NCI-H2081 (cell line): ENCODE measurements at places on chromosomes 3 and 15.

DNA sequence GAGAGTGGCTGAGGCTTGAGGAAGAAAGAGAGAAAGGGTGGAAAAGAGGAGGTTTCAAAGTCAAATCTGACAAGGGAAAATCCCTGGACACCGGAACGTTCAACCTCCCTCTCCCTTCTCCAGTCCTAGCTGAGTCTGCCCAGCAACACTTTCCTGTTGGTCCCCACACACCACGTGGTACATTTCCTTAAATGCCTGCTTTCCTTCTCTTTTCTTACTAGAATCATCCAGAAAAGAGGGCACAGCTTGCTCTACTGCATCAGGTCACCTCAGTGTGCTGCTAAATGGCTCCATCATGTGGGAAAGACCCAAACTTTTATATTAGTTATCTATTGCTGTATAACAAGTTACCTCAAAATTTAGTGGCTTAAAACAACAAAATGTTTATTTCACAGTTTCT is 181.2 kb downstream of the NECTIN3 start:
- DNase-seq = no peak

DNA sequence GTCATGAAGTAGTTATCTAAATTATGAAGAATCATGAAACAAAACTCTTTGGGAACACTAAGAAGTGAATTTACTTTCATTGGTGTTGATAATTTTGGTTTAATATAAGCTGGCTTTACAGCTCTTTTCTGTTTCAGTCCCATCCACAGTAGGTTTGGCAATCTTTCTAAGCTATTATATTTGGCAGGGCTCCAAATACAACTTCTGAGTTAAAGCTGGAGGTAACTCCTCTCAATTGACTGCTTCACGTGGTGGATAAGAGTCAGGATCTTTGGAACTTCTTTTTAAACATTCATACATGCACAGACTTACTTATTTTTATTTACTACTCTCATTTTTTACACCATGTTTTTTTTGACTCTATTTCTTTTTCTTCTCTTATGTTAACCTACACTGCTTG is 106.5 kb upstream of the EPHA3 start:
- no peak for DNase-seq

GRCh38 chr3:183825456-183826161 is at the start of gene MAP6D1:
Gene MAP6D1 (minus strand): TSS chr3:183825577. CDS start chr3:183825547, 30 bp downstream.
- DNase-seq = peak; percentile 56

DNA sequence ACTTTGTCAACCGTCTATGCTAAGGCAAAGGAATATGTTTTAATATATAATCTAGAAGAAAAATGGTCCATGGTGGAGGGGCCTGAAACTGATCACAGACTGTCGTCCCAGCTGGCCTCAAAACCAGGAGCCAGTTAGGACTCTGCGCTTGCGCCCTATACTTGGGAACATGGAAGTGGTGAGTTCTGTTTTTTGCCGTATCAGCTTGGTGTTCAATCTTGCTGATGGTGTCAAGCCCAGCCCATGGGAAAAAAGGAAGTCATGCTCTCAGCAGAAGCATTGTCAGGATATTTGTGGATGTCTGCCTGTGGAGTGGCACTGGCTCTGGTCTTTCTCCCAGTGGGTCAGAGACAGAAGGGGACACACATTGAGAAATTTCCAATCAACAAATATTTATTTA is 342.0 kb upstream of the CTDSPL start:
- no peak for DNase-seq

GRCh38 chr15:85289677-85290365 is 90.6 kb upstream of the AKAP13 start:
- DNase-seq = peak; percentile 80

- peak; percentile 21 for DNase-seq
These were observed 18.2 kb downstream of the ABTB1 start for GRCh38 chr3:127690823-127691452.

DNA sequence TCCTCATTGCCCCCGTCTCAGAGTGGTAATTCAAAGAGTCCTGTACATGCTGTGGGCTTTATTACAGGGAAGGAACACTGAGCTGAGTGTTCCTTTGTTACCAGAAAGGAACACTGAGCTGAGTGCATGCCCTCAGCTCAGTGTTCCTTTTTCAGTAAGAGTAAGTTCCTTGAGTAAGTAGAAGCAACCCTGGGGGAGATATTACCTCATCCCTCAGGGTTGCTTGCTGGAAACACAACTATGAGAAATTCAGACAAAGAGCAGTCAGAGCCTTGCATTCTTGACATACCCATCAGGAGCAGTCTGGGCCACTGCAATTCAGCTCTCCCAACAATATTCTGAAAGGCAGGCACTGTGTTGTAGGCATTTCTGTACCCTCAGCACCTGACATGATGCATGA is 17.0 kb downstream of the CHRM5 start:
- no peak for DNase-seq

DNA sequence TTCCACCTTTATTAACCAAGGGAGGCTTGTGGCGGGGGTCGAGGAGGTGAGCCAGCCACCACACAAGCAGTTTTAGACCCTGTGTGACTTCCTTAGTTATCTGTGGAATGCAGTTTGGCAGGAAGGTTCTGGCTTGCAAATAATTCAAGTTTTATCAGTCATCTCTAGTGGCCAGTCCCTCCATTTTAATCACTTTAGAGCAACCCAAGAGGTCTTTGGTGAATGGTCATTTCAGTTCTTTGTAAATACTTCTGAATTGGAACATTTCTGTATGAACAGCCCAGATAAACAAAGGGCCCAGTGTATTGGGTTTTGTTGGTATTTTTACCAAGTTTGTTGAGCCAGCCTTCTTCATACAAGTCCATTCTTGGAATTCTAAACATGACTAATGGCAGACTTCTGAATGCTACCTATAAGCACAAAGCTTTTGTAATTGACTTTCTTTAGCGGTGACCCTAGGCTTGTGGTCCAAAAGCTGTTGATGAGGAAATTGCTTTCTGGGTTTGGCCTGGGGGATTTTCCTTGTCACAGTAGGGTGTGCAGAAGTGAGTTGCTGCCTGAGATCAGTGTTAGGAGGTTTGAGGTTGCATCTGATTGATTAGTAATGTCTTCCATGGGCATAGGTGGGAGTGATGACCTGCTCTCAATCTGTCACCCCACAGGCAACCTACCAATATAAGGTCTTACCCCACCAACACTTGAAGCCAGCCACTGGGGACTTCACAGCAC is 193.3 kb upstream of the TOPAZ1 start:
- DNase-seq = no peak

- no peak for DNase-seq
These were observed 13.4 kb upstream of the SYNPR start for GRCh38 chr3:63264716-63265115.

DNA sequence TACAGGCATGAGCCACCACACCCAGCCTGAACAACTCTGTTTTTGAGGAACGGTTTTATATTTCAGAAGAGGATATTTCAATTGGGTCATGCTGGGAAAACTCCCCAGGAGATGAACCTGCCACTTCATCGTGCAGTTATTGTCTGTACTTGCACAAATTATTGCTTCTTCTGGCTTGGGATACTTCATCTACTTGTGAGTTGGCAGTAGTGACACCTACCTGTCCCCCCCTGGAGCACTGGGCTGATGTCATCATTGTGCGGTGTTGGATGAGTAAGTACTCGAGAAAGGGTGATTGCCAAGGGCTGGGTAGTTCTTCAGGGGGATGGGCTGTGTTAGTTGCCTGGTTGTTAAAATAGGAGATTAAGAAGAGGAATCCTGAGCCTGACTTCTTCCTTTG is 85.1 kb upstream of the SAMMSON start:
- no peak for DNase-seq

GRCh38 chr3:172454180-172454579 is 5.9 kb upstream of the GHSR start:
- no peak for DNase-seq

GRCh38 chr3:41955192-41955591 is 6.7 kb downstream of the ULK4 start:
- no peak for DNase-seq

- no peak for DNase-seq
These were observed 71.9 kb downstream of the MRPL46 start for GRCh38 chr15:88395241-88395640.

GRCh38 chr3:197356275-197356674 is 57.9 kb upstream of the DLG1 start:
- DNase-seq = no peak

DNA sequence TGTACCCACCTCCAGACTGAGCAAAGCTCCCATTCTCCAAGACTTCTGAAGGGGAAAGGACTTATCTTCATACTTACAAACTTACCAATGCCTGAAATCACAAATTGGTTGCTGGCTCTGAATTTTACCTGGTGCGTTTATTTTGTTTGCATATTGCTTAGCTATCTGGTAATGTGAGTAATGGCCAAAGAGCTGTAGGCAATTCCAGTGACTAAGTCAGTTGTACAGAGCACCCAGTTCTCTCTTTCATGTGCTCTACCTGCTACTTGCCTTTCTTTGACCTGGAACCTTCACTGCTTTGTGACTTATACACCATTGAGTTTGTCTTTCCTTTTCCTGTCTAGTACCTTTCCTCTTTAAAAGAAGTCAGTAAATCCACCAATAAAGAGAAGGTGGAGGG is 755.9 kb upstream of the LMCD1 start:
- no peak for DNase-seq

DNA sequence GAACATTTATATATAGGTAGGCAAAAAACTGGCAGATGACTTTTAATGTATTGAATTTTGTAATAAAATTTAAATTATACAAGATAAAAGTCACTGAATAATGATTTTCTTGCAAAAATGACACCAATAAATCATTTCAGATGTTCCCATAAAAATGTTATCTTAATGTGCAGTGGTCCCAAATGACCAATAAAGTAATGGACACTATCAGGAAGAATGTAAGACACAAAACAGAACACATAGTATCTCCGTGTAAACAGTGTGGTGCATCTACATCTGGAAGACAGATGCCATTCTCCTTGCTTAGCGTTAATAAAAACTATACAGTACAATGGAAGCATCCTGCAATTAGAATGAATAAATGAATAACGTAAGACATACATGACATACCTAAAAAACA is 41.5 kb downstream of the FGF7 start:
- DNase-seq = no peak

- peak; percentile 58 for DNase-seq
These were observed 30.9 kb downstream of the HES1 start for GRCh38 chr3:194166682-194167479.

DNA sequence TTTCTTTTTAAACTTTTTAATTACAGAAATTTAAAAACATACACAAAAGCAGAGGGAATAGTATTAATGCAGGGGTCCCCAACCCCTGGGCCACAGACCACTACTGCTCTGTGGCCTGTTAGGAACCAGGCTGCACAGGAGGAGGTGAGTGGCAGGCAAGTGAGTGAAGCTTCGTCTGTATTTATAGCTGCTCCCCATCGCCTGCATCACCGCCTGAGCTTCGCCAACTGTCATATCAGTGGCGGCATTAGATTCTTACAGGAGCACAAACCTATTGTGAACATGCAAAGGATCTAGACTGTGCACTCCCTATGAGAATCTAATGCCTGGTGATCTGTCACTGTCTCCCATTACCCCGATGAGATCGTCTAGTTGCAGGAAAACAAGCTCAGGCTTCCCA is 22.4 kb downstream of the CCR9 start:
- no peak for DNase-seq

DNA sequence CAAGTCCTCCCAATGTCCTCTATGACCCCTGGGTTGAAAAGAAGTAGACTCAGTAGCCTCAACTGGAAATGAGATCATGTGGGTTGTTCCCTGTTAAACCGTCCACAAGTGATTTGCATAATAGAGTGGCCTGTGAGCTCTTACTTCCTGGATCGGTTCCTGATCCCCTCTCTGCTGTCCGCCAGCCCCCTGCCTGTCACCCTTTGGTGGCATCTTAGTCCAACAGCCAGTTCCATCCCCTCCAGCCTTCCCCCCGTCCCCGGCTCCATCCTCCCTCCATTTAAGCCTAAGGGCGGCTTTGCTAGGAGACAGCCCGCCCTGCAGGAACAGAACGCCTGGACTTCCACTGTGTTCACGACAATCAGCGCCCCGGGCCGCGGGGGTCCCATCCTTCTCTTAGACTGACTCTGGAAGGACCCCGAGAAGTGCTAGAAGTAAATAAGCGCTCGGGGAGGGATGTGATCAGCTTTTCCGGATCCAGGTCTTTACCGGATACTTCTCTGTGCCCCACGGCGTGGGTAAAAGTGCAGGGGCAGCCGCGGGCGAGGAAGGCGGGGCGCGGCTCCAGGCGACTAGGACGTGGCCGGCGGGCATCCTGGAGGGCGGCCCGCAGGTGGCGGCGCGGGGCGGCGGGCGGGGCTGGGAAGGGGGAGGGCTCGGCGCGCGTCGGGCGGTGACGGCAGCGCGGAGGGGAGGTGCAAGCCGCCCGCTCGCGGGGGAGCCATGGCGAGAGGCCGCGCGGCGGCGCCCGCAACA is 51.2 kb upstream of the ULK4 start:
- peak; percentile 10 for DNase-seq

- no peak for DNase-seq
These were observed 1261.6 kb upstream of the GBE1 start for GRCh38 chr3:83023086-83023485.
